ENCODE measurements at places on chromosomes 2 and 18.

GRCh38 chr18:45357686-45358470, 257.4 kb upstream of the SLC14A2 start:
- DNase-seq, result no peak

DNA sequence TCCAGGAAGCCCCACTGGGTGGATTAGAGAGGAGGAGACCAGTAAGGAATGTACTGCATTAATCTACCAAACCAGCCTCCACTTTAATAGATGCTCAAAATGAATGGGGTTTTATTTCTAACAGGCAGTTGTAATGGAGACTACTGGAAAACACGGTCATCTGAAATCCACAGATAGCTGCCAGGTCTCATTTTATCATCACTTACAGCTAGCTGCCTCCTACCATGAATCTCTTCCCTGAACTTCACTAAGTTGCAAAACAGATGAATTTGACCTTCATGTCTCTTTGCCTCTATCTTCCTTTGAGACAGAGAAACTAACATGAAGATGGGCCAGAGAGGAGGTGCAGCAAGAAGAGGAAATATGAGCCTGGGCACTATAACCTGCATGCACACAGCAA, 21.9 kb downstream of the ZBTB7C start:
- DNase-seq, result no peak

- DNase-seq, result no peak
Measured at GRCh38 chr18:50842846-50843245, 23.0 kb upstream of the MRO start.

GRCh38 chr18:23732439-23732838, 43.2 kb downstream of the LAMA3 start:
- DNase-seq, result no peak

GRCh38 chr2:174699993-174700766, 64.1 kb downstream of the CHRNA1 start:
- no peak for DNase-seq

DNA sequence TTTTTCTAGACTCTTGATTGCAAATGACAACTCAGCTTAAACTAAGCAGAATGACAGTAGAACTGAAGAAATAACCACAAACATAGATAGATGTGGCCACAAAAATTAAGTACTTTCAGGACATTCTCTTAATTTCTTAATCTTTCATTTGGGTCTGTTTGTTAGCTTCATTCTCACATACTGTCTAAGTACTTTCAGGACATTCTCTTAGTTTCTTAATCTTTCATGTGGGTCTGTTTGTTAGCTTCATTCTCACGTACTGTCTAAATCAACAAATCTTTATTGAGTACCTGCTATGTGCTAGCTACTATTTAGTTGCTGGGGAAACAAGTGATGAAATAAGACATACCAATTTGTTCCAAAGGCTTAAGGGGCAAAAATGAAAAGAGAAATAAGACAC, 35.1 kb downstream of the FAM117B start:
- no peak for DNase-seq

GRCh38 chr2:102975996-102976975, 214.5 kb downstream of the TMEM182 start:
- DNase-seq, result peak; percentile 87

DNA sequence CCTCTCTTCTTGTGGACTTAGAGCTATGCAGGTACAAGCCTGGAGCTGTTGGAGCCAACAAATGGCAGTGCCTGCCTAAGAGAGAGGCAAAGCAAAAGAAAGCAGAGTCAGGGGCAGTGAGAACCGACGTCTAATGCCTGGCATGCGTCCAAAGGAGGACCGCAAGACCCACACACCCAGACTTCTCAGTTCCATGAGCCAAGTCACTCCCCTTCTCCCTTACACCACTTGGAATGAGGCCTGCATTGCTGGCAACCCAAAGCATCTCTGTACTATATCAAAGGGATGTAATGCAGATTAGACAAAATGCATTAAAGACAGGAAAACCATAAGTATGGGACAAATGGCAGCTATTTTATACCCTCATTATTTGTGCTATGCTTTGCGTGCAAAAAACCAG, 49.9 kb upstream of the RNU4ATAC start:
- DNase-seq, result no peak

DNA sequence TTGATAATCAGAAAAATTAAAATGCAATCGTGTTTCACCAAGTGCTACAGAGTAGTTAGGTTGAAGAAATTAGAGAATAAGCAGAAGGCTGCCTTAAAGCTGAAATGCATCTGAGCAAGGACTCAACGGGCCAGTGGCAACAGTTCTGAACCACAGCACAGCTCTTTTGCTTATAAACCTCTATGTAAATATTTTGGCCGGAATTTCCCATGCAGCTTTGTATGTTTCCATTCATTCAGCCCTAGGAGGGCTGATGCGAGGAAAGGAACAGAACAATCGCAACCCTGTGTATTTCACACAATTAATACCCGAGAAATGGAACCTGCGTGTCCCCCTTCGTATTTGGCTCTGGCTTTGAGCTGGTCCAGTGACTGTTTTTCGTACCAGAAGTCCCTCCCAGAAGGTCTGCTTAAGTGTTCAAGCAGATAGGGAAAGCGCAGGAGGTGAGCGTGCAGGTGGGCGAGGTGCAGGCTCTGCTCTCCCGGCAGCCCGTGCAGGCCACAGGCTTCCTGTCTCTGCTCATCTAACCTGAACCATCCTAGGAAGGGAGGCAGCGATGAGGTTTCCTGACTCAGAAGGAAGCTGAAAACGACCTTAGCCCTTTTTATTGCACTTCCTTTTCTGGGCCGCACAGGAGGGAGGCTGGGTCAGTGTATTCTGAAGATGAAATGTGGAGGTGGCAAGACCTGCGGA, 67.3 kb downstream of the ASB1 start:
- DNase-seq, result no peak

- peak; percentile 90 for DNase-seq
Measured at GRCh38 chr2:36965751-36966369, 476 bp downstream of the STRN start.
